ENCODE measurements at places on chromosomes 13 and 19. TPM values are rescaled to one million over a fixed set of nuclear protein-coding genes. Genes with fewer than 3 reads are reported as not detected.

OR7A5 gene
- total RNA-seq = not detected

ZNF350 gene
- total RNA-seq = 10.7 TPM

KIR2DL3 gene
- total RNA-seq = not detected

PRR20E gene
- not detected for total RNA-seq

ZFP82 gene
- 4.0 TPM for total RNA-seq

LRRC8E gene
- total RNA-seq = 0.17 TPM

ZNF556 gene
- total RNA-seq = not detected

- no peaks in the 10 kb centered on the region for H3K4me1 ChIP-seq
- no peak overlapping the region for H3K4me3 ChIP-seq
- no peak for DNase-seq
- H3K36me3 ChIP-seq = no peaks in the 10 kb centered on the region
- no peaks in the 10 kb centered on the region for H3K27me3 ChIP-seq
Observed at GRCh38 chr13:40460116-40460515, 206.3 kb downstream of the FOXO1 start.

- DNase-seq = no peak
- peaks cover 9% of the 10 kb centered on the region for H3K4me1 ChIP-seq
- H3K27ac ChIP-seq = no peak overlapping the region
- no peaks in the 10 kb centered on the region for H3K27me3 ChIP-seq
- no peak overlapping the region for H3K4me3 ChIP-seq
Observed at GRCh38 chr13:45828256-45828968, 23.1 kb downstream of the SIAH3 start.

DNA sequence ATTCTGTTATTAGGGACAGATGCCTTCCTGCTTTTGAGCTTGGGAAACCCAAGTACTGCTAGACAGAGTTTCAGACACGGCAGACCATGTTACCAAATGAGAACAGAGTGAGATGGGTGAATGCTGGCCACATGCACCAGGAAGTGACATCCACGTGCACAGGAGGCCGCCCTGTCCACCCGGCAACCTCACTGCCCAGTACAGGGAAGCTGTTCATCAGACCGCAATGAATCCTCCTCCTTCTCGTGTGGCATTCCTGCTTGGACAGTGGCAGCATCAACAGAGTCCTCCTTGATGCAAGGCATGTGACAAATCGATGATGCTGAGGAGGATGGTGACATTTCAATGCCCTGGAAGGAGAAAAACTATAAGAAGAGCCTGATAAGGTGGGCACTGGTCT lies 191.0 kb upstream of the SOX1 start:
- no peak overlapping the region for H3K27ac ChIP-seq
- H3K36me3 ChIP-seq = no peaks in the 10 kb centered on the region
- H3K4me3 ChIP-seq = no peak overlapping the region
- H3K27me3 ChIP-seq = peaks cover 9% of the 10 kb centered on the region
- no peaks in the 10 kb centered on the region for H3K4me1 ChIP-seq
- no peak for DNase-seq

- H3K27ac ChIP-seq = no peak overlapping the region
- no peak for DNase-seq
- H3K36me3 ChIP-seq = peaks cover 74% of the 10 kb centered on the region
- no peaks in the 10 kb centered on the region for H3K27me3 ChIP-seq
Observed at GRCh38 chr13:72823724-72824123, 41.8 kb downstream of the PIBF1 start.

DNA sequence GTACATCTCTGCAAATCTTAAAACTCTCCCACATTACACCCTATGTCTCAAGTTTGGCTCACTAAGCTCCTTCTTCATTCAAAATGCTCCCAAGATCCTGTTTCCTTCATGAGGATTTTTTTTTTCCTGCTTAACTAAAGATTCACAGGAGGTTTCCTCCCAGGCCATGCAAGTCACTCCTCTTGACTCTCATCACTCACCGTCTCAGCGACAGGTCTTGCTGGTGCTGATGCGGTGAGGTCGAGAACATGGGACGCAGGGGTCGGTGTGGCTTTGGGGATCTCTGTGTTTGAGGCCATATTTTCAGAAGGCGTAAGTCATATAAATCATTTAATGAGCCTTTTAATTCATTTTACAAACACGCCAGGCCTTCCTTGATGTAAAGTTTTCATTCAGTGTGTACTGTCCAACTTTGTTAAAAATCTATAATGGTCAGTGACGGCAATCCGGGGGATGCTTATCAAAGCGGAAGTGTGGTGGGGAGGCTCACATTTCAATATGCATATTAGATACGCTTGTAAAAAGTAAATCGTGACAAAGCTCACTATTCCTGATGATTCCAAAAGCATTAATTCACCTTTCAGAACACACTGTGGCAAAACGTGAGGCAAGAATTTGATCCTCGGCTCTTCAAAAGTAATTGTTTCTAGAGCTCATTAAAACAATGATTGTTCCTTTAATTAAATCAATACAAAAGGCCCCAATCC lies 20.4 kb downstream of the EFNB2 start:
- H3K4me1 ChIP-seq = no peaks in the 10 kb centered on the region
- DNase-seq = no peak
- peak overlapping the region; percentile 3 for H3K27ac ChIP-seq
- no peak overlapping the region for H3K4me3 ChIP-seq
- no peaks in the 10 kb centered on the region for H3K36me3 ChIP-seq
- H3K27me3 ChIP-seq = no peaks in the 10 kb centered on the region

- no peaks in the 10 kb centered on the region for H3K4me1 ChIP-seq
- H3K27ac ChIP-seq = no peak overlapping the region
- no peak overlapping the region for H3K4me3 ChIP-seq
- no peaks in the 10 kb centered on the region for H3K36me3 ChIP-seq
- no peak for DNase-seq
Observed at GRCh38 chr19:53915000-53915399, 5.9 kb downstream of the CACNG7 start.

DNA sequence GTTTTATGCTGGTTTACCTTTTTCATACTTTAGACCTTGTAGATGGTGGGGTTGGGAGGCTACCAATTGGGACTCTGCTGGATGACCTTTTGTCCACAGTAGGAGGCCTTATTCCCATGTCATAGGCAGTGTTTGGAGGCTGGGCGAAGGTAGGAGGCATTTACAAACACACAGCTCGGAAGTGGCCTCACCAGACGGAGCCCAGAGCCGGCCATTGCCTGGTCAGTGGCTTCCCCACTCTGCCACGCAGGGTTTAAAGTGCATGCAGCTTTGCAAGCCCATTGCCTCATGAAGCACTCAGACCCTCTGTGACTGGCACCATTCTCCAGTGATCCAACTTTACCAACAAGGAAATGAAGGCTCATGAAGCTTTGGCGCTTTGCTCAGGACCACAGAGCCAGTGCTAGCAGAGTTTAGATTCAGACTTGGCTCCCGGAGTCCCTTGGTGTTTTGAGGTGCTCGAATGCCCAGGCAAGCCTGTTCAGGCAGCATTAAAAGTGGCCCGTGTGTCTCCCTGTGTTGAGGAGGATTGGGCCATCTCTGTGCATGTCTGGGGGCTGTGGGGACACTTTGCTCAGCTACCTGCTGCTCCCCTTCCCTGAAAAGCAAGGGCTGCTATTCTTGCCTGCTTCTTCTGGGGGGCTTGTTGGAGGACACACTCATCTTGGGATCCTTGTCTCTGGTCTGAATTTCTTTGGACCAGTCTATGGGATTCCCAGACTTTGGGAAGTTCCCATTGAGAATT lies 148.7 kb downstream of the ZNF536 start:
- H3K27me3 ChIP-seq = no peaks in the 10 kb centered on the region
- DNase-seq = no peak
- no peak overlapping the region for H3K4me3 ChIP-seq
- H3K27ac ChIP-seq = no peak overlapping the region

DNA sequence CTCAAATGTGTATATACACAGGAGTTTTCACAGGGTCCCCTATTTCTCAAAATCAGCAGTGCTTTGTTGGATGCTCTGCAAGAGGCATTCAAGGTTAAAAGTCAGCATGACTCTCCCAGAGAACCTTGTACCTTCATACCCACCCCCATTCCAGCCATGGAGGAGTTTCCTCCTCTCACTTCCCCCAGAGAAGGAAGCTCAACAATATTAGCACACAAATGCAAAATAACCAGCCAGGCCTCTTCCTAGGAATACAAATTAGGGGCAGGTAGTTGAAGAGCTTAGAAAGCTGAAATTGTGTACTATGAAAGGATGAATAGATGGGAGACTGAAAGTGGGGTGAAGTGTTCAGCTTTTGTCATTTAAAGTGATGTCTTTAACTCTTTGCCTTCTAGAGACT lies 43.8 kb downstream of the SPRY2 start:
- no peaks in the 10 kb centered on the region for H3K4me1 ChIP-seq
- no peak overlapping the region for H3K27ac ChIP-seq
- no peaks in the 10 kb centered on the region for H3K36me3 ChIP-seq
- no peak overlapping the region for H3K4me3 ChIP-seq
- no peak for DNase-seq

GRCh38 chr19:55028757-55029156 lies 9.3 kb downstream of the GP6 start:
- H3K27ac ChIP-seq = no peak overlapping the region
- no peaks in the 10 kb centered on the region for H3K36me3 ChIP-seq
- H3K27me3 ChIP-seq = no peaks in the 10 kb centered on the region
- no peak overlapping the region for H3K4me3 ChIP-seq

- H3K4me3 ChIP-seq = no peak overlapping the region
- DNase-seq = no peak
- H3K27me3 ChIP-seq = no peaks in the 10 kb centered on the region
- H3K36me3 ChIP-seq = peaks cover under 1% of the 10 kb centered on the region
Observed at GRCh38 chr13:102881819-102882686, 36.2 kb downstream of the ERCC5 start.

GRCh38 chr13:40920826-40921225 lies 98.3 kb downstream of the ELF1 start:
- H3K4me1 ChIP-seq = peaks cover 7% of the 10 kb centered on the region
- H3K36me3 ChIP-seq = no peaks in the 10 kb centered on the region
- peak overlapping the region; percentile 67 for H3K4me3 ChIP-seq
- peak overlapping the region; percentile 81 for H3K27ac ChIP-seq

GRCh38 chr13:48110132-48110868 lies 15.4 kb upstream of the MED4 start:
- peak overlapping the region; percentile 68 for H3K27ac ChIP-seq
- no peak overlapping the region for H3K4me3 ChIP-seq
- no peaks in the 10 kb centered on the region for H3K27me3 ChIP-seq
- no peaks in the 10 kb centered on the region for H3K36me3 ChIP-seq
- no peak for DNase-seq

DNA sequence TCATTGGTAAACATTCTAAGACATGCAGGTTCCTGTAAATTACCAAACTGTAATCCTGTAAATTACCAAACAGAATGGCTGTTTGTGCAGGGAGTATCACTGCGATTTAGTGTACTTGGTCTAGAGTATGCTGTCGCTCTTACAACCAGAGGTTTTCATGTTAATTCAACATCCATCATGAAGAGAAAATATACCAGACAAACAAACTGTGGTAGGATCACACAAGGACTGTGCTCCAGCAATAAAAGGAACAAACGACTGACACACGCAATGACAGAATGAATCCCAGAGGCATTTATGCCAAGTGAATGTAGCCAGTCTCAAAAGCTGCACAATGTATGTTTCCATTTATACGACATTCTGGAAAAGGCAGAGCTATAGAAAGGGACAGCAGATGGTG lies 31.2 kb downstream of the RFX2 start:
- no peak for DNase-seq
- H3K36me3 ChIP-seq = no peaks in the 10 kb centered on the region
- H3K27ac ChIP-seq = no peak overlapping the region
- H3K4me3 ChIP-seq = no peak overlapping the region

GRCh38 chr19:4591320-4591719 lies 31.8 kb upstream of the SEMA6B start:
- H3K27ac ChIP-seq = no peak overlapping the region
- peaks cover 18% of the 10 kb centered on the region for H3K27me3 ChIP-seq
- H3K4me1 ChIP-seq = no peaks in the 10 kb centered on the region

- peaks cover 32% of the 10 kb centered on the region for H3K36me3 ChIP-seq
- H3K27ac ChIP-seq = peak overlapping the region; percentile 38
- no peaks in the 10 kb centered on the region for H3K27me3 ChIP-seq
- no peak for DNase-seq
Observed at GRCh38 chr19:5035793-5036697, 67.1 kb downstream of the KDM4B start.

- no peaks in the 10 kb centered on the region for H3K36me3 ChIP-seq
- H3K4me1 ChIP-seq = no peaks in the 10 kb centered on the region
- no peak overlapping the region for H3K27ac ChIP-seq
- no peak for DNase-seq
Observed at GRCh38 chr13:104855581-104855980, 1679.9 kb downstream of the EFNB2 start.

All from heart left ventricle (tissue), 16 donors.